ENCODE measurements at places on chromosomes 1 and 21.

GRCh38 chr1:46372431-46372830 is 21.7 kb upstream of the FAAH start:
- DNase-seq = no peak

DNA sequence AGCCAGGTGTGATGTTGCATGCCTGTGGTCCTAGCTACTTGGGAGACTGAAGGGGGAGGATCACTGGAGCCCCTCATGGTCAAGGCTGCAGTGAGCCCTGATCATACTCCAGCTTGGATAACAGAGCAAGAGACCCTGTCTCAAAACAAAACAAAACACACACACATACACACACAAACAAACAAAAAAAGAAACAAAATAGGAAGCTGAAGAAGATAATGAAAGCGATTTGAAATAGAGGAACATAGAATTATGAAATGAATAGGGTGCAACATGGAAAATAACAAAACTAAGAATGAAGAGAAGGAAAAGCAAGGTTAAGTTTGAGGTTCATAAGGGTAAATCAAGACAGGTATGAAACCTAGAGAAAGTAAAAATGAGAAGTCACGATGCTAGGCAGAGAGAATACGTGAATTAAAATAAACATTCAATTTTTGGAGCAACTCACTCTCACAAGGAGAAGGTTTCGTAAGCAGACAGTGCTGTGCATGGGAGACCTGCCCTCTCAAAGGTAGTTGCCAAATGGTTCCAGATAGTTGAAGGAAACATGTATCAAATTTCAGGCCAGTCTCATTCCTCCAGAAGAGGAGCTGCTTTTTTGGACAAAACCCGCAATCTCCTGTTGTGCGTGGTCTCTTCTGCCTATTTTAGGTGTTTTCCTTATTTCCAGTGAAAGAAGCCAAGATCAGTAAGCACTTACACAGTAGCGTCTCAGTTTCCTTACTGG is 3.3 kb downstream of the CD46 start:
- peak; percentile 22 for DNase-seq

DNA sequence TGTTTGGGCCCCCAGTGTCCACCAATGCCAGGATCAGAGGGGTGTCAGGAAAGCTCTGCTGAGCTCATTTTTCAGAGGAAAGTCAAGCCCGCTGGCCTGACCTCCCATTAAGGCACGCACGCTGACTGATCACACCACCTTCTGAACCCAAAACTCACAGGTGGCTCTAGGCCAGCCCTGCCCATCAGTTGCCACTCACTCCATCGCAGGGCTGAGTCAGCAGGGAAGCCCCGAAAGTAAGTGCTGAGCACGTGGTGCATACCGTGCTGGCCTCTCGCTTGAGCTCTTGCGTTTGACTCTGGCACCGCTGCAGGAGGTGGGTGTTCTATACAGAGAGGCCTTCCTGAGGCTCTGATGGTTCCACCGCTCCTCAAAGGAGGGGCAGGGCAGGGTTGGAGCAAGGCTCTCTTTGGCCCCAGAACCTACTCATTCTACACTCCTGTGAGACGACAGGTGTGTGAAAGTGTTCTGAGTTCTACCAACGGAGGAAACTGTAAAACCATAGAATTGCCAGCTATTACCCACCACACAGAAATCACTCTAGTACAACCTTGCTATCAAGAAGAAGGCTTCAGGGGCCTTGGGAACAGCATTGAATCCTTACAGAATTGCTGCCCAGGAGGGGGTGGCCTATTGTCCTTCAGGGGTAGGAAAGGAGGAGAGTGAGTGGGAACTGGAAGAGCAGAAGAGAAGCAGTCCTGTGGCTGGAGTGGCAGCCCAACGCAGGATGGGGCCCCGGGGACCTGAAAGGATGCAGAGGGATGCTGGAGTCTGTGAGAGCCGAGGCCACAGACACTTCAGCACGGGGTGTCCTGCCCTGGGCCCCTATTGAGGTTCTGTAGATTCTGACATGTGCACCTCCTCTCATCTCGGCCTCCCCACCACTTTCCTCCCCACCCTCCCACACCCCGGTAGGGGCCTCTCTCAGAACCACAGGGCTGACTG is 214.7 kb upstream of the EDN2 start:
- no peak for DNase-seq

DNA sequence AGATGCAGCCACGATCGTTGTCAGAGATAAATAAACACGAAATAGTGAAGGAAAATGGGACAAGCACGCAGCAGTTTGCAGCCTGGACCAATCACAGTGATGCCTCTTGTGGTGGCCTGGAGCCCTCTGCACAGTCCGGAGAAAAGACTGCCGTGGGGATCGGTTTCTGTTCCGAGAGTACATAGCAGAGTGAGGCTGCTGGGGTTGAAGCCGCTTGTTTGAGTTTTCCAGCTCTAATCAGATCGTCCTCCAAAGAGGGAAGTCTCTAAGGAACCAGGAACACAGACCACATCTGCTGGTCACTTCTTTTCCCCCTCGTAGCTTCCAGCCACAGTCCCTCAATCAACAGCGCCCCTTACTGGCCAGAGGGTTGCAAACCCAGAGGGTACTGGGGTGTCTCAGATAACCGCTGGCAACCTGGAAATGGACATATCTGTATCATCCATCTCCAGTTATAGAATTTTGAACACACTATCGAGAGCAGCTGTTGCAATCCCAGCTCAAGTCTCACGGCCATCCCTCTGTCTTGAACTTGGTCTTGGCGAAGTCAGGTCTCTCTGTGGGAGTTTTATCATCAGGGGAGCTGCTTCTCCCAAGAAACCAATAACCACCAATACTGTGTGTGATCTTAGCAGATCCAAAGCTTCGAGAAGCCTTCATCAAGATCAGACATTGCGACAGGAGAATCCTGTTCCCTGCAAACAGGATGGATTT is 57.4 kb downstream of the OLIG1 start:
- peak; percentile 25 for DNase-seq

DNA sequence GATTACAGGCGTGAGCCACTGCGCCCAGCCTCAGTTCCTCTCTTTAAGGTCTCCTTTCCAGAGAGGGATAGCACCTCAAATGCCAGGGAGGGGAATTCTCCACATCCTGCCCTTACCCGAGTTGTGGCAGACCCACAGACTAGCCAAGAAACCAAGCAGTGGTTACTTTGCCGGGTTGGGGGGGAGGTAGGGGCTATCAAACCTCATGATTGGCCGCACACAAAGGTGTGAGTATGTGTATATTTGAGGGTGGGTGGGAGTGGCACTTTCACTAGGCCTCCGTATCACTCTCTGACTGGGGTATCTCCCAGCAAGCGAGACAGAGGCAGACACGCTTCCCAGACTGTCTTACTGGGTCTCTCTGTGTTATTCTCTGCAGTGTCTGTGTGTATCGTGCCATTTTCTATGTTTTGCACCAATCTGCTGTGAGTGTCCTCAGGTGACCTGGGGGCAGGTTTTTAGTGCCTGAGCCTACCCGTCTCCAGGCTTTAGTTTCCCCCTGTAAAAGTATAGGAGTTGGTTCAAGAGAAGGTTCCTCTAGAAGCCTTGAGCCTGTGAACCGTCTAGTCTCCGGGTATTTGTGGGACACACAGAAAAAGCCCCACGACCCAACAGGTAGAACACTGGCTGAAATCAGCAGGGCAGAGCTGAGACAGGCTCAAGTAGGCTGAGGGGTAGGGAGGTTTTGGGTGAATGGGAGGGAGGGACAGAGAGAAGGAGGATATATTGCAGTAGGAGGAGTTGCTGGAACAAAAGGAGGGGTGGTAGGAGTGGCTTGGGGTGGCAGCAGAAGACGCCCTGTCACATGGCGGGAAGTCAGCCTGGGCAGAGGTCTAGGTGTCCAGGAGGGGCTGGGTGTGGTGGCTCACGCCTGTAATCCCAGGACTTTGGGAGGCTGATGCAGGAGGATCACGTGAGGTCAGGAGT is 10.3 kb downstream of the LMNA start:
- DNase-seq = no peak

GRCh38 chr1:64687725-64688327 is 57.0 kb upstream of the RAVER2 start:
- DNase-seq = no peak

DNA sequence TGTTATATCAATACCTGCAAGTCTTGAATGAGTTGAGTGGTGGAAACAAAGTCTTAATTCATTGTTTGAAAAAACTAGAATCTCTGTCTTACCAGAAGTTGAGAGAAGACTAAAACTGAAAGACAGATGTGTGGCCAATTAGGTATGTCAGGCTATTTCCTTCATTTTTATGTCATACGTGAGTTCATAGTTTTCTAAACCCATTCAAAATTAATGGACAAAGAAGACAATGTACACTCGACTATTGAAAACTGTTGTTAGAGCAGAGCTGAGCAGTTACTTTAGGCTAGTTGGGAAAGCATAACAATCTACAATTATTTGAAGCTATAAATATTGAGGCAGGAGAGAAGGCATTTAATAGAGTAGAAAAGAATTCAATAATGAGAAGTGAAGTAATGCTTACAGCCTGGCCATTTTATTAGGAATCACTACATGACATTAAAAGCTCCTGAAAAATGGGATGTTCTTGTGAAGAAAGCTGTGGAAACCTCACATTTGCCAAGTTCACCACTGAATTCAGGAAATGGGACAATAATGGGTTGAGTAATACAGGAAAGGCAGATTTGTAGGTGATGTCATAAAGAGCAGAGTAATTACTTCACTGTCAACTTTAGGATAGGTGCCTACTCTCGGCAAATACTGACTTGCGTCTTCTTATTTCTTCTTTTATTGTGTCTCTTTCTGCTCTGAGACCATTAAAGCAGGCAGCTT is 204.4 kb downstream of the PLA2G4A start:
- no peak for DNase-seq

DNA sequence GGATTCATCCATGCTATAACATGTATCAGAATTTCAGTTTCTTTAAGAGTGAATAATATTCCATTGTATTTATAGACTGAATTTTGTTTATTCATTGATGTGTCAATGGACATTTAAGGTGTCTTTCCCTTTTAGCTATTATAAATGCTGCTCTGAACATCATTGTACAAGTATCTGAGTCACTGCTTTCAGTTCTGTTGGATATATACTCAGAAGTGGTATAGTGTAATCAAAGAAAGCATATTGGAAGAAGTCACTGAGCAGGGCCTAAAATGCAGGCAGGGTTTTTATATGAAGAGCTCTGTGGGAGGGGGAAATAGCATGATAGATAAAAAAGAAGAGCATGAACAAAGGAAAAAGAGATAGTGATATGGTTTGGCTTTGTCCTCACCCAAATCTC is 22.5 kb downstream of the TYW3 start:
- no peak for DNase-seq

- no peak for DNase-seq
These were observed 39.0 kb downstream of the DPT start for GRCh38 chr1:168689726-168690602.

DNA sequence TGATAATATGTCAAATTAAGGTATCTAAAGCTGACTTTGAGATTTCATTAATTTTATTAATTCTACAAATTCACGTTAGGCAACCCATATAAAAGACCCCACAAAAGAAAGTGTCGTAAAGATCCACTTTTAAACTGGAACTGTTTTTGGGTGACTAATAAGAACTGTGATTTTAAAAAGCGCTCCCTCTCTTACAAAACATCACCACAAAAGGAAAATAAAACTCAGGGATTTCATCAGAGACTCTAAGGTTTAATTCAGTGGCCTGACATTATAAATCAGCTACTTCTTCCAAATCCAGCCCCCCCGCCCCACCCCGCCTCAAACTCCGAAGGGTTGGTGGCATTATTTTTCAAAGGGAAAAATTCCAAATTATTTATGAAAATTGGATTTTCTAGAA is 2.7 kb downstream of the COL24A1 start:
- DNase-seq = no peak

- no peak for DNase-seq
These were observed at the start of gene SPRR2A for GRCh38 chr1:153057375-153057774. Gene SPRR2A, minus strand, starts transcription at chr1:153057512. Its CDS starts 777 bp downstream, at chr1:153056735.

- peak; percentile 66 for DNase-seq
These were observed 516 bp downstream of the RCOR3 start for GRCh38 chr1:211259638-211260126.

GRCh38 chr1:203516906-203517305 is 23.0 kb downstream of the OPTC start:
- DNase-seq = no peak

DNA sequence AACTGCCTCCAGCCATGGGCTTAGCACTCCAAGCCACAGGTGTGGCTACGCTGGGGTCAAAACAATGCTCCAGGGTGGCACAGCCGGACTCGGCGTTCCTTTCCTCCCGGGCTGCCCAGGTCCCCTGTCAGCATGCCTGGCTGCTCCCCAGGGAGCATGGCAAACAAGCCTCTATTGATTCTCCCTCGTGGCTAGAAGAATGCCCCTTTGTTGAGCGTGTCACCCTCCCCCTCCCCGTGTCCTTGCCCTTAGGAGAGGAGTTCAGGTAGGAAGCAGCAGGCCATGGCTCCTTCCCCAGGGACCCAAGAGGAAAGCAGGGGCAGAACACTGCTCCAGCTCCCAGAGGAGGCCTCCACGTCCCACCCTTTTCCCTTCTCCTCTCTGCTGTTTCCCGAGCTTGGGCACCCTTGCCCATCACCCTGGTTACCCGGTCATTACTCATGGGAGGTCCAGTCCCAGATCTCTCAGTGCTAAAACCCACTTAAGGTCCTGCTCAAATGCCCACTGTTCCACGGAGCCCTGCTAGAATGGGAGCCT is 57.4 kb upstream of the CITED4 start:
- peak; percentile 98 for DNase-seq

Measured in NCI-H2029 (cell line).